ENCODE measurements at places on chromosomes 2 and 18.

DNA sequence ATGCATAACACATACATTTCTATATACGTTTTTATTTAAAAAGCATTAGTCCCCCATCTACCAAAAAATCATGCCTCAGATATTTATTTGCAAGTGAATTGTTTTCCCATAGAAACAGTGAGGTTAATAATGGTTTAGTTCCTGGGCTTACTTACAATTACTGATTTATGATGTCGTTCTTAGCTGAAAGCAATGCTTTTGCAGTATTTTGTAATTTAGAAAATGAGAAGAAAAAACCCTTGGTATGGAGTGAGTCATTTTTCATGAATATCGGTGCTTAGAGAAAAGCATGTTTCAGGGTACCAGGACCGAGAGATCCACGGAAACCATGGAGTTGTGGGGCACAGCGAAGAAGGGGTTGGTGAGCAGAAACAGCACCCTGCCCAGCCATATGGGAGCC lies 12.0 kb upstream of the CDK15 start:
- DNase-seq, result no peak

GRCh38 chr2:28407976-28408690 lies 15.5 kb downstream of the FOSL2 start:
- no peak for DNase-seq

DNA sequence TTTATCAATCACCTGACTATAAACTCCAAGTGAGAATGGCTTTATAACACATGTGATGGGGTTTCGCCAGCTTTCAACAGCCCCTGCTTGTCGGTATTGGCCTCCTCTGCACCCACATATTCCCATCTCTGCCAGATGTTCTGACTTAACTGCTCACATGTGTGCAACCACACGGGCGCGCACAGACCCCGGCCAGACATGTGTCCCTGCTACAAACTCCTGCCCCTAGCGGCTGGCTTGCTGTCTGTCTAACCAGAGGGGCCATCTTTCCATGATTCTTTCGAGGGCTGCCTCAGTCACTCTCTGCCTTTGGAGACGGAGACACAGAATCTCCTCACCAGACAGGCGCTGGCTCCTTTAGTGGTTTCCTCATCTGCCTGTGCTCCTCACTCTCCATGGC lies 15.3 kb downstream of the STON1 start:
- DNase-seq, result no peak

- no peak for DNase-seq
Observed at GRCh38 chr18:7677001-7677400, 109.9 kb downstream of the PTPRM start.

DNA sequence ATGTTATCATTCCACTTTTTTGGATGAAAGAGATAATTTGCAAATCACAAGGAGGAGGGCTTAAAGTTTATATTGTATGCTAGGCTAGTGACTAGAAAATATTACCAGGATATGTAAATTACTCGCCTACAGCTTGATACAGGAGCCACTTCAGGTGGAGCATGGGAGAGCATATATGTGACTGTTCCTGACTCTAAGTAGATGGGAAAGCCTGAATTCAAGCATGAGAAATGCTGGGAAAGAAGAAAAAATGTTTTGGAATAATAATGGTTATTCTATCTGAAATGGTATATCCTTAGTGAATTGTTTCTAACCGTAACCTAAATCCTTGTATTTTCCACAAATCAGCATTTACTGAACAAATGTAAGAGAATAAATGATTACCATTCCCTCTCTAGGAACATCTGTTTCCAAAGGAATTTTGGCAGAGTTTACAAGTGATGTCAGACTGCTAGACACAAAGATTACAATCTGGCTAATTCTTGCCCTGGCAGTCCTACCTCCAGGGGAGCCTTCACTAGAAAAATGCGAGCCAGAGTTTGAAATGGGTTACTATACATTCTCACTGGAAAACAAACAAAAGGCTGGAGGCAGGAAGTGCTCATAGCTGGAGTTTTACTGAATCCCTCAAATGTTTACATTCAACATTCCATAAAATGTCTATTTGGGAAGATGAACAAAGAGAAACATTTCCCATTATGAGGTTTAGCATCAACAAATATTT lies 129.4 kb upstream of the MAPRE2 start:
- DNase-seq, result no peak

DNA sequence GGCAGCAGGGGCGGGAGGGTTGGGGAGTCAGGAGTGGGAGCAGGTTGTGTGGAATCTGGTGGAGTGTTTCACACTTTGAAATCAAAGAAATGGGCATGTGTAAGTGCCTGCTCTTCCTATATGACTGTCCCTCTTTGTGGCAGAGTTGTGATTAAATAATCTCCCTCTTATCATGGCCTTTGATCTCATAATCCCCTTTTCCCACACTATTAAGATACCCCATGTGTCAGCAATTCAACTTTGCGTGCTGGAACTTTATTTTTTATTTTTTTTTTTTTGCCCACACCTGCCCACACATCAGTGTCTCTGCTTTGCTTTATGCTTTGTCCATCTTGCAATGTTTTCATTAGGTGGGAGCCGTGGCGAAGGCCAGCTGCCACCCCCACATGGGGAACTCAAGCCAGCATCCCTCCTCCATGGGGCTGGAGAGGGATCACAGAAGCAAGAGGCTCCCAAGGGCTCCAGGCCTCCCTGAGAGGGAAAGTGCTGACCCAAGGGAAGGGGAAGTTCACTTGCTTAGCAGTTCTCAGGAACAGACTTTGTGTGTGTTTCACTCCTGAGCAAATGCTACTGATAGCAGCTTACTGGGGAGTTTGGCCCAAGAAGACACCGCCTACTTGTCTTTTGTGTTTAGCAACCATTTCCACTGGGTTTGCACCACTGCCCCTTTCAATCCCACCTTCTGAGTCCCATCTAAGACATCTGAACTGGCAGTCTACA lies 243.4 kb downstream of the BCL11A start:
- DNase-seq, result no peak

- DNase-seq, result no peak
Observed at GRCh38 chr2:127320586-127321275, 26.8 kb upstream of the ERCC3 start.

- DNase-seq, result no peak
Observed at GRCh38 chr2:134927195-134927594, 8.6 kb downstream of the CCNT2 start.
